ENCODE measurements at places on chromosomes 2 and 18.

- no peak for DNase-seq
Observed at GRCh38 chr2:109355192-109355843, 226.3 kb downstream of the SH3RF3 start.

DNA sequence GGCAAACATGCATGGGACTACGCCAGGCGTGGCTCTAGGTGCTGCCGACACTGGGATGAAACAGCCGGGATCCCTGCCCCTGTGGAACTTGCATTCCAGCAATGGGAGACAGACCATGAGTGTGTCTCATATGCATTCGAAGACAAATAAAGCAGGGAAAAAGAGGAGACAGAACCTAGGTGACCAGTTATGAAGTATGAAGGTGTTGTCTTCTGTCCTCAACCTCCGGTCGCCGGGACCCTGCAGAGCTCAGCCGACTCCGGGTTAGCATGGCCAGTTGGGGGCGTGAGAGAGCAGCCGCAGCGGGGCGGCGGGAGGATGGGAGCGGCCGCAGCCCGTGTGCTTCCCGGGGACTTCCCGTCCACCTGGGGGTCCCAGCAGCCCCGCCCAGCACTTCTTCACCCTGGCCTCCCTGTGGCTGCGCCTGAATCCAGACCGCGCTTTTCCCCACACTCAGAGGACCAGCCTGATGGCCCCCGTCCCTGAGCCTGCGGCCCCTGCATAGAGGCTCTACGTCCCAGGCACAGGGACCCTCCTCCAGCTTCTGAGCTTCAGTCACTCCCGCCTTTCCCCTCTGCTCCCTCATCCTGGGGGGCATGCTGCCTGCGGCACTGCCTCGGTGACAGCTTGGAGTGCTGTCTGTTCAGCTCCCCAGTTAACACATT is 11.4 kb downstream of the ID2 start:
- peak; percentile 72 for DNase-seq

GRCh38 chr2:236107536-236107935 is 60.6 kb downstream of the GBX2 start:
- DNase-seq: no peak

DNA sequence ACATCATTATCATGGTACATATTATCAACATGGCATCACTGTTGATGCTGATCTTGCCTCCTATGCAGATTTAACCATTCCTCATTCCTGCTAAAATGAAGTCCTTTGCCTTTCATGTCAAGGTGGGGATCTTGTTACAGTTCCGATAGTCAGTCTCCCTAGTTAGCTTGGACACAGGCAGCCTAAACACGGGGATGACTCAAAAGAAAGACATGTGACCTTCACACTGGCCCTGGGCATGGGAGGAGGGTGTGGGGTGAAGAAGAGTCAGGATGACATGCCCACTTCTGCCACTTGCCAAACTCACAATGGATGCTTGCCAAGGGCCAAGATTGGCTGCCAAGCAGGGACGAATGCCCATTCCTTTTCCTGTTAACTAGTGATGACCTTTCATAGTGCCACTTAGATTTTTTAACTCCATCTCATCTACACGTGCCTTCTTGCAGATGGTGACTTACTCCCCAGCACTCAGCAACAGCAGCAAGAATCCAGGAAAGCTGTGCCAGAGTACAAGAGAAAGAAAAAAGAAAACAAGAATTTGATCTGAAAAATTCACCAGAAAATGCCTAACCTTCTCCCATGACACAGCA is 13.9 kb upstream of the SLC1A4 start:
- no peak for DNase-seq

DNA sequence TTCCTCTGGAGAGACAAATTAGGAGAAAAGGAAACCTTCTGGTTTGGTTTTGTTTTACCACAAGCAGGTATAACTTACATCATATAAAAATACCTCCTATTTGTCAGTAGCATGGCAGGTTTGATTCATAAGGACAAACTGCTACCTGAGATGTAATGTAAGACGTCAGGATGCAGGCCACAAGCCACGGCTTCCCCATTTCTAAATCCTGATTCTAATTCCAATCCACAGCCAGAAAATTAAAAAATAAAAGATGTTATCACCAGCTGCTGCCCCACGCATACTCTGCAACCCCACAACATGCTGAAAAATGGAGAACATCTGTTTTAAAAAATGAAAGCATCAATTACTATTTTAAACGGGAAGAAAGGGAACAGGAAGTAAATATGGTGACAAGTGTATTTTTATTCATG is 197.6 kb downstream of the BCL11A start:
- no peak for DNase-seq

DNA sequence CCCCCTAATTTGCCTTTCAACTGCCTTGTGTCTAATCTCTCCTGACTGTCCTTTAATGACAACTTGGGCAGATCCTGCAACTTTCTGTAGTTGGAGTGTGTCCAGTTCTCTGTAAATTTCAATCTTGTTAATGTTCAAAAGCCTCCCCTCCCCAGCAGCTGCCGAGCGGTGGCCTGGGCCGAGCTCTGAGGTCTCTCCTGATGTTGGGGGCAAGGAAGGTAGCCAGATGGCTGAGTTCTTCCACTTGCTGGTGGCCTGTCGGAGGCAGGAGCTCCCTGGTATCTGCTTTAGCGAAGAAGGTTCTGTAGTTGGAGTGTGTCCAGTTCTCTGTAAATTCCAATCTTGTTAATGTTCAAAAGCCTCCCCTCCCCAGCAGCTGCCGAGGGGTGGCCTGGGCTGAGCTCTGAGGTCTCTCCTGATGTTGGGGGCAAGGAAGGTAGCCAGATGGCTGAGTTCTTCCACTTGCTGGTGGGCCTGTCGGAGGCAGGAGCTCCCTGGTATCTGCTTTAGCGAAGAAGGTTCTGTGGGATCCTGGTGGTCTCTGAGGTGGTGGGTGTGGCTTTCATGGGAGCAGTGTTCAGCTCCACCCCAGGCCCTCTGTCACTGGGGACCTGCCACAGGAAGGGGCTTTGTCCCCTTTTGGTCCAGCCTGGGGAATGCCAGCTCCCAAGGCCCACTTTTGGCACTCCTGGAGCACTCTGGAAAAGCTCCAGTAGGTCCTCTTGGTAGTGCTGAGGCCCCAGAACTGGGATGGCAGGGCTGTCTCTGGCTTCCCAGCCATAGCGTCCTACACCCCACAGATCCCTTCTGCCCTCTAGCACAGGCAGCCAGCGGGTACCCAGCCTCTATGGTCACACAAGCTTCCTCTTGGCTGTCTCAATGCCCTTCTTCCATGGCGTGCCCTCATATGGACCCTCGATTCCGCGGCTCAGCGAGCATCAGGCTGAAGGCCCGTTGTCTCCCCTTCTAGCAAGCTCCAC is 211.9 kb downstream of the ALPK2 start:
- DNase-seq: no peak

- no peak for DNase-seq
Observed at GRCh38 chr2:145292166-145292565, 772.2 kb upstream of the ZEB2 start.

DNA sequence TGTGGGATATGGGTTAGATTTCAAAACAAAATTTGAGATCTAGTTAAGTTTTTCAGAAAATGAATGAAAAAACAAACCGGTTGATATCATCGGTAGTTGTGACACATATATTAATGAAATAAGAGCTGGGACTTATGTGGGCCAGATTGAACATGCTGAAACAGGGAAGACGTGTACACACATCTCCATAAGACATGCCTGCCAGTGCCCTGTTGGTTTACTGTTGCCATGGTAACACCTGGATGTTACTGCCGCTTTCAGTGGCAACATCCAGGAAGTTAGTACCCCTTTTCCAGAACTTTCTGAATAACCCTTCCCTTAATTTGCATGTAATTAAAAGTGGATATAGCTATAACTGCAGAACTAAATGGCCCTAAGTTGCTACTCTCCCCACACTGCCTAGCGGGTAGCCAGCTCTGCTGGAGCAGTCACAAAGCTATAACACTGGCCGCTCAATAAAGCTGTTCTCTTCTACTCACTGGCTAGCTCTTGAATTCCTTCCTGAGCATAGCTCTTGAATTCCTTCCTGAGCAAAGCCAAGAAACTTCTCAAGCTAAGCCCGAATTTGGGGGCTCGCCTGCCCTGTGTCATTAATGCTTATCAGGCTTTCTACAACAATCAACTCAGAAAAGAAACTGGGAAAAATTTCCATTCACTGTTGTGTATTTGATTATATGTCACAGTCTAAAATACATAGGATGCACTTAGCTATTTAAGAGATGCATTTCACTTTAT is 776.3 kb upstream of the CDH7 start:
- DNase-seq: no peak

GRCh38 chr18:6591491-6591890 is 138.0 kb upstream of the ARHGAP28 start:
- DNase-seq: no peak

DNA sequence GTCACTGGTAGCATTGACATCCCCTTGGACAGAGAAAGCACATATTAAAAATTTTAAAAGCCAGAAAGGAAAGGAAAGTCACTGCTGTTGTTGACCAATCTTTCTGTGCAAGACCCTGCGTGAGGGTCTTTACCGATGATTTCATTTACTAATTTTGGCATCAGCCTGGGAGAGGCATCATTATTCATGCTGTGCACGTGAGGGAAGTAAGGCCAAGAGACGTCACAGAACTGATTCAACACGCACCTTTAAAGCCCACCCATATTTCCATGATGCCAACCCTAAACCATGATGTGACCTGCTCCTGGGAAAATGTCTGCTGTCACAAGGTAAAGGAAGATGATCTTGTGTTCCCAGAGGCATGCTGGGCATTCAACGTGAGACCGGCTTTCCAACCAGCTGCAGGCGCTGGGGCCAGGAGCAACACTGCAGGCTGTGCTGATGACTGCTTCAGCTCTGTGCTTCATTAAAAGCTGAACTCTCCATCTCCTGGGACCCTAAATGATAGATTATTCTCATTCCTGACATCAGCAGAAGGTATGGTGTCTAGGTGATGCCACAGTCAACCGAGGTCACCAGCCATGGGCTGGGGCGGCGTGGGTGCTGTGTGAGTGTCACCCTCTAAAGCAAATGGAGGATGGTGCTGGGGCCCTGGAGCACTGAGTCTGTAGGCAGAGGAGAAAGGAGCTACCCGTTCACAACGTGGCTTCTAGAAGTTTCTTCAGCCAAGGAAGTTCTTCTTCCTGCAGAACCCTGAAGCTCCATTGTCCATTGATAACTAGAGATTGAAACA is 53.9 kb downstream of the TMEM18 start:
- DNase-seq: no peak
